ENCODE measurements at places on chromosomes 6 and 20.

DNA sequence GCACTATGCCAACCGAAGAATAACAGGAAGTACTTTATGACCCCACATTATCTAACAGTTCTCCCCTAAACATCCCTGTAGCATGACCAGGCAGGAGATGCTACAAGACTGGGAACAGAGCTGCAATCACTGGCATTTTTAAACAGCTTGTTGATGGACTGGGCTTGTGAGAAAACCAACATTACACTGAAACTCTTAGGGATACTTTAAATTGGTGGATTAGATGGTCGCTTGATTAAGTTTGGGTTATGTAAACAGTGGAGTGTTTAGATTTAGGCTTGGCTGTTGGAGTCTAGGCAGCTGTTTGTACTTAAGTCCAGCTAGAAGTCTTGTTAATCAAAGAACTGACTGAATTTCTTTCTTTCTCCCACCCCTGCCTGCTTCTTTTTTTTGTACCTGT, 234.1 kb upstream of the BMP2 start:
- no peak for DNase-seq

- DNase-seq: no peak
Measured at GRCh38 chr6:11460837-11461661, 76.5 kb upstream of the TMEM170B start.

DNA sequence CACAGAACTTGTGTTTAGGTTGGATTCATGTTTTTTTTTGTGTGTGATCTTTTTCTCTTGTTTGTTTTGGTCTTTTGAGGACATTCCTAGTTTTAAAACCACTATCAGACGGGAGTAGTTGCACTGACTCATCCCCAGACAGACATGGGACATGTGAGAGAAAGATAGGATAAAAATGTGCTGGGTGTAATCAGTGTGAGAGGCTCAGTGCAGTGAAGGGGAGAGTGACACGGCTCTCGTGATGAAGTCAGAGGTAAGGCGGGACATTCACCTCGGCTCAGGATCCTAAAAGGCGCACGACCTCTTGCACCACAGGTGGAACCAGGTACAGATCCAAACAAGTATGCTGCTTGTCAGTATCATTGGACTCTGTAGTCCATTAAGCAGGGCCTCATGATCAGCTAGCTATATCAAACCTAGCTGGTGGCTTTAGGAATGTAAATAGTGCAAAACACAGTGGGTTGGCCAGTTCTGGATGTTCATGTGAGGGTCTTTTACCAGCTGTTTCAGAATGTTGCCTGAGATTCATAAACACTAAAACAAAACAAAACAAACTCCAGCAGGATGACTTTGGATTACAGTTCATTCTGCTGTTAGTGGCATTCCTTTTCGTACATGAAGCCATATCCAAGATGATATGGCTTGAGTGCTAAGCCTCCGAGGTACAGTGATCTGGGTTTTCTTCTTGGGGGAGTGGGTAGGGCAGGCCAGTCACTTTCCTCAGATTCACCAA, 18.0 kb downstream of the FOXO3 start:
- no peak for DNase-seq

GRCh38 chr6:27608916-27609883, 136.3 kb upstream of the ZNF184 start:
- DNase-seq: peak; percentile 67

DNA sequence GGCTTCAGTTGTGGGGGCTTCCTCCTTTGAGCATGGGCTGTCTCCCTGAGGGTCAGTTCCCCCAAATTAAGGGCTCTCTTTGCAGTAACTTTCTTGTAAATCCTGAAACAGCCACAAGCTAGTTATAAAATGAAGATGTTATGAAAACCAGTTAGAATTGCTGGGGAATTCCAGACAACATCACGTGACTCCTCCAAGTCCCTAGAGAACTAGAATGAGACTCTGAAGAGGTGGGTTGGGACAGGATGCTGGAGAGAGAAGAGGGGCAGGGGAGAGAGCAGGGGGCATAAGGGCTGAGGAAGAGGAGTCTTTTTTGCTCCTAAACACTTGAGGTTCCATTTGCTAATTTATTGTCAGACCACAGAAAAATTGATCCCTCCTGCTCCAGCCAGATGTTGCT, 380.3 kb downstream of the DHX35 start:
- DNase-seq: no peak

DNA sequence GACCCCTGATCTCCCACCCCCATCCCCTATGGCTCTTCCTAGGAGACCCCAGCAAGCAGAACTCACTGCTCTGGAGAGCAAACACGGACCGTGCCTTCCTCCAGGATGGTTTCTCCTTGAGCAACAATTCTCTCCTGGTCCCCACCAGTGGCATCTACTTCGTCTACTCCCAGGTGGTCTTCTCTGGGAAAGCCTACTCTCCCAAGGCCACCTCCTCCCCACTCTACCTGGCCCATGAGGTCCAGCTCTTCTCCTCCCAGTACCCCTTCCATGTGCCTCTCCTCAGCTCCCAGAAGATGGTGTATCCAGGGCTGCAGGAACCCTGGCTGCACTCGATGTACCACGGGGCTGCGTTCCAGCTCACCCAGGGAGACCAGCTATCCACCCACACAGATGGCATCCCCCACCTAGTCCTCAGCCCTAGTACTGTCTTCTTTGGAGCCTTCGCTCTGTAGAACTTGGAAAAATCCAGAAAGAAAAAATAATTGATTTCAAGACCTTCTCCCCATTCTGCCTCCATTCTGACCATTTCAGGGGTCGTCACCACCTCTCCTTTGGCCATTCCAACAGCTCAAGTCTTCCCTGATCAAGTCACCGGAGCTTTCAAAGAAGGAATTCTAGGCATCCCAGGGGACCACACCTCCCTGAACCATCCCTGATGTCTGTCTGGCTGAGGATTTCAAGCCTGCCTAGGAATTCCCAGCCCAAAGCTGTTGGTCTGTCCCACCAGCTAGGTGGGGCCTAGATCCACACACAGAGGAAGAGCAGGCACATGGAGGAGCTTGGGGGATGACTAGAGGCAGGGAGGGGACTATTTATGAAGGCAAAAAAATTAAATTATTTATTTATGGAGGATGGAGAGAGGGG, 1.4 kb downstream of the LTA start:
- DNase-seq: no peak

- peak; percentile 11 for DNase-seq
Measured at GRCh38 chr6:41092421-41093140, 19.8 kb downstream of the NFYA start.

DNA sequence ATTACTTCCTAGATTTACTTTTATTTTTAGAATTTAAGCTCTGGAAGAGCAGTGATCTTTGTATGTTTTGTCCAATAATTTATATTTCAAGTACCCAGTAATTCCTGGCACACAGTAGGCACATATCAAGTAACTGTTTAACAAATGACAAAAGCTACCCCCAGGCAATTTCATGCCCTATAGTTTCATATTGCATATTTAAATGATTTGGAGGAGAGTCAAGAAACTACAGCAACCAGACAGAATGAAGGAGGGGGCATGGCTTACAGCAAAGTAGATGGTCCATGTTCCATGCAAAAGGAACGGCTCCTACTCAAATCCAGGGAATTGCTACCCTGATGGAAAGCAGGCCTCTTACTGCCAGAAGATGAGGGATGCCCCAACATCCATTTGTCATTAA, 113.5 kb downstream of the ARHGAP18 start:
- no peak for DNase-seq

- no peak for DNase-seq
Measured at GRCh38 chr6:87154641-87154992, 748 bp upstream of the ZNF292 start.

DNA sequence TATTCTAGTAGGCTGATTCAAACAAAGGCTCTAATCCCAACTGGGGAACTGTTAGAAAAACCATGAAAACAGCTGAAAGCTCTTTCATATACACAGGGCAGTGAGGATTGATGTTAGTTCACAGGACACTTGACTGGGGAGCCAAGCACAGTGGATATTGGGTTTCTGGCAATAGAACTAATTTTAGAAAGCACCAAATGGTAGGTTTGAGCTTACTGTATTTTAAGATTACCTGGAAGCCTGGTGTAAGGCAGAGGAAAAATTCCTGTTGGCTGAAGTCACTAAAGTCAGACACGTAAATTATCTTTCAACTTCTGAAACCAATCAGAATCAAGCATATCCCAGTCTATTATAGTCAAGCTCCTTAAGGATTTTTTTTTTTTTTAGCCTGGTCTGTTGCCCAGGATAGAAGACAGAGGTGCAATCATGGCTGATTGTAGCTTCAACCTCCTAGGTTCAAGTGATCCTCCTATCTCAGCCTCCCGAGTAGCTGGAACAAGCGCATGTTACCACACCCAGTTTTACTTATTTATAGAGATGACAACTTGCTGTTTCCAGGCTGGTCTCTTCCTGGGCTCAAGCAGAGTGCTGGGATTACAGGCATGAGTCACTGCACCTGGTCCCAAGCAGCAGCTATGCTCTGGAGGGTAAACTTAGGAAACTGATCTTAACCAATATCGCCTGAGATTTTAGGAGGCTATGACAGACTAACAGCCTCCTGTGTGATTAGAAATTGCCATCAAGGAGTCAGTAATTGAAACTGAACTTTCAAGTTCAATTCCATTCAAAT, 32.5 kb upstream of the SYNCRIP start:
- peak; percentile 35 for DNase-seq

GRCh38 chr20:57266291-57267157, at the start of gene BMP7:
Gene BMP7 (minus strand): TSS chr20:57266641. CDS start chr20:57266122, 519 bp downstream.
- DNase-seq: peak; percentile 44

- peak; percentile 90 for DNase-seq
Measured at GRCh38 chr6:37517411-37517812, 17.7 kb upstream of the CCDC167 start.

GRCh38 chr20:23085436-23086055, 578 bp downstream of the CD93 start:
- no peak for DNase-seq

- DNase-seq: no peak
Measured at GRCh38 chr20:32316667-32317066, 39.2 kb downstream of the KIF3B start.

- DNase-seq: no peak
Measured at GRCh38 chr6:21420926-21421325, 172.6 kb upstream of the SOX4 start.

DNA sequence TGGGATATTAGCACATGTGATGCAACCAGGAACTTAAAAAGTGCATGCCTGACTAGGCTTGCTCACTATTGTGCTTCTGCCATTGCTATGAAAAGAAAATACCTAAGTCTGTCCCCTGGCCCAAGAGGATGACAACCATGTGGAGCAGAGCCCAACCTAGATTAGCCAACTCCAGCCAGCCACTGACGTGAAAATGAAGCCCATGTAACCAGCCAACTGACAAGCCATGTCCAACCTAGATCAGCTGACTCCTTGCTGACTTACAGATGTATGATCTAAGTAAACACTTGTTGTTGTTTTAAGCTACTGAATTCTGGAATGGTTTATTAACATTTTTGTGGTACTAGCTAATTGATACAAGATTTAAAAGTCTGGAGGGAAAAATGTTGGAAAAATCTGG, 47.5 kb downstream of the PIGU start:
- no peak for DNase-seq

GRCh38 chr6:14447240-14447639, 329.7 kb downstream of the CD83 start:
- no peak for DNase-seq

- DNase-seq: no peak
Measured at GRCh38 chr20:25592135-25592852, 7.0 kb upstream of the NINL start.

- peak; percentile 65 for DNase-seq
Measured at GRCh38 chr6:119346450-119346849, 3.1 kb downstream of the MAN1A1 start.

- no peak for DNase-seq
Measured at GRCh38 chr20:24042646-24043045, 54.1 kb upstream of the GGTLC1 start.

DNA sequence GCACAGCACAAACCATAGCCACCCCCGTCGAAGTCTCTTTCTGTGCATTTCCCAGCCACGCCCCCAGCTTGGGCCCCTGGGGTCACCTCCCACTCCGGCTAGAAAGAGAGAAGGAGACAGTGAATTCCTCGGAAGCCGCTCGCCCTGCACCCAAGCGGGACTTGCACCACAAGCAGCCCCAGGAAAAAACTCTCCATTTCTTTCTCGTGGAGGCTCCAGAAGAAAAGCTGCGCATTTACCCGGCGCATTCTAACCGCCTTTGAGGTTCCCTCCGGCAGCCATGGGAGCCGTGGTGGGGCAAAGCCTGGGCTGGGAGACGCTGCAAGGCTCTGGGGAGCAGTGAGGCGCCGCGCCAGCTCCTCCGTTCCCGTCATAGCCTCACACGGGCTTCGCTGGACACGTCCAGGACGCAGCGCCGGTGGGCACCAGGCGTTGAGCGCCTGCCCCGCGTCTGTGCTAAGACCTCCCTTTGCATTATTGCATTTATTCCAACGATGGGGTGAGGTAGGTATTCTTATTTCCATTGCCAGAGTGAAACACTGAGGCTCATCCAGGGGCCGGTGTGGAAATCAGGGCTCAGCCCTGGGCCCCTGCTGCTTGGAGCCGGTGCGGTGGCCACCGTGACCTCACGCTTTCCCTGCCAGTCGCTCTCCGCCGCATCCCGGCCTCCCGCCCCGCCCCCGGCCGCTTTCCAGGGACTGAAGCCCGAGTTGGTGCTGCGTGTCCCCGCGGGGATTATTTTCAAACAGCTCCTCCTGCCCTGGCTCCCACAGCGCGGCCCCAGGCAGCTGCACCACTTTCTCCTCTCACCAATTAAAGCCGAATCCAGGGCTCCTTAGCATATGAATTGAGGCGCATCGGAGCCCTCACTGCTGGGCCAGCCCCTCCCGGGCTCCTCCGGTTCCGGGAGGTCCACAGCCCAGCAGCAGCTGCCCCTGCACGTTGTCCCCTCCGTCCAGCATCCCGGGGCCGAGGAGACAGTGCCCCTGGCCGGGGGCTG, 148.3 kb upstream of the AFDN start:
- DNase-seq: no peak

- no peak for DNase-seq
Measured at GRCh38 chr6:34834789-34835518, 43.1 kb downstream of the BLTP3A start.

- no peak for DNase-seq
Measured at GRCh38 chr20:41717483-41717882, 99.3 kb upstream of the CHD6 start.

- DNase-seq: no peak
Measured at GRCh38 chr6:79431537-79431933, 105.7 kb downstream of the LCA5 start.

- DNase-seq: no peak
Measured at GRCh38 chr6:167233490-167233889, 57.6 kb upstream of the UNC93A start.

- no peak for DNase-seq
Measured at GRCh38 chr6:164378330-164378729, 931.1 kb downstream of the C6orf118 start.

DNA sequence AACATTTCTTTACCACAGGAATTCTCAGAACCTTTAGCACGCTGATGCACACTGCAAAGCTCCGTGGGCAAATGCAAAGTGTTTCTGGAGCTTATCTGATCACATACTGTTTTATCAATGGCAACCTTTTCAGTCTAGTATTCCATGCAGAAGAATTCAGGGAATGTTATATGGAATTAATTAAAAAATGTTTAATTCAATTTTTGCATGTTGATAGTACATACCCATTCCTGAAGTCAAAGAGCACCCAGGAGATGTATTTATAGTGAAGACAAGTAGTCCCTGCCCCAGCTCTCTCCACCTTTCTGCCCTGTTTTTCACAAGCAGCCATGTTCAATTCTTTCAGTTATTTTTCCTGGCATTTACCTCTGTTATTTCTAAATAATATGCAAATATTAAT, 55.2 kb downstream of the DTNBP1 start:
- DNase-seq: no peak

Measured in cerebellar cortex (tissue), 1 donor.